ENCODE measurements at places on chromosomes 3 and 15.

GRCh38 chr3:13880811-13881156 lies 913 bp upstream of the WNT7A start:
- no peak for DNase-seq

- DNase-seq = no peak
These were observed 730.7 kb downstream of the SQOR start for GRCh38 chr15:46365572-46365971.

- no peak for DNase-seq
These were observed 18.3 kb downstream of the CFAP161 start for GRCh38 chr15:81152339-81152738.

DNA sequence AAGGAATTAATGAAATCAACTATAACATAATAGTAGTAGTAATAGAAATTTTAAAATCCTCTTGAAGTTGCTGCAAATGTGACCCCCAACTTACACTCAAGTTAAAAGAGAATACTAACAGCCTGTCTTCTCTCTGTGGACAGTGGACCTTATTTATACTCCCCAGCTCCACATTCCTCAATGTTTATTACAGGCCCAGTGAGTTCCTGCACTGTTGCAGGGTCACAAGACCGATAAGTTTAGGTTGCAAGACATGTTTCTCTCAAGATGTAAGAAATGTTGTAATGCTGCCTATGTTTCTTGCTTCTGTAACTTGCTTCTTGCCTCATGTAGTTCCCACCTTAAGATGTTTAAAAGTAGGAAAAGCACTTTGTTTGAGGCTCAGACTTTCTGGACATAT lies 888.1 kb downstream of the PDCD6IP start:
- no peak for DNase-seq

DNA sequence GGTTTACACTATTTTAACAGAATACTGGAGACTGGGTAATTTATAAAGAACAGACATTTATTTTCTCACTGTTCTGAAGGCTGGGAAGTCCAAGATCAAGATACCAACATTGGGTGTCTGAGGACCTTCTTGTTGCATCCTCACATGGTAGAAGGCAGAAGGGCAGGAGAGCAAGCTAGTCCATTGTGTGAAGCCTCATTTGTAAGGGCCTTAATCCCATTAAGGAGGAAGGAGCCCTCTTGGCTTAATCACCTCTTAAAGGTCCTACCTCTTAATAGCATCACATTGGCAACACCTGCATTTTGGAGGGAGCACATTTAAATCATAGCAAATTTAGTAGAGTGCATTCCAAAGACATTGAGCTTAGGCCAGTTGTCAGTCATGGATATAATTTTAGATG lies 26.2 kb downstream of the UBE2Q2 start:
- no peak for DNase-seq
